Stimulated activated CD8-positive, alpha-beta memory T cell treated with anti-CD3 and anti-CD28 coated beads, Interleukin-4, amount 100 ng/mL, for 1 hour (primary cell): ENCODE measurements at places on chromosomes 2 and 18.

GRCh38 chr2:160576054-160576499 lies 82.5 kb upstream of the RBMS1 start:
- DNase-seq: no peak

GRCh38 chr2:225788571-225789094 lies 389.1 kb downstream of the NYAP2 start:
- DNase-seq: no peak

GRCh38 chr2:11408959-11409571 lies 56.9 kb downstream of the E2F6 start:
- DNase-seq: no peak

GRCh38 chr2:60544062-60544461 lies 9.4 kb downstream of the BCL11A start:
- no peak for DNase-seq

- DNase-seq: no peak
Observed at GRCh38 chr2:219744600-219744999, 117.2 kb downstream of the SLC4A3 start.
